ENCODE measurements at places on chromosomes 1 and 21. TPM values are rescaled to one million over a fixed set of nuclear protein-coding genes. Genes with fewer than 3 reads are reported as not detected.
A peak's percentile ranks its signal among the peaks of the same experiment; 100 is the strongest.

DNA sequence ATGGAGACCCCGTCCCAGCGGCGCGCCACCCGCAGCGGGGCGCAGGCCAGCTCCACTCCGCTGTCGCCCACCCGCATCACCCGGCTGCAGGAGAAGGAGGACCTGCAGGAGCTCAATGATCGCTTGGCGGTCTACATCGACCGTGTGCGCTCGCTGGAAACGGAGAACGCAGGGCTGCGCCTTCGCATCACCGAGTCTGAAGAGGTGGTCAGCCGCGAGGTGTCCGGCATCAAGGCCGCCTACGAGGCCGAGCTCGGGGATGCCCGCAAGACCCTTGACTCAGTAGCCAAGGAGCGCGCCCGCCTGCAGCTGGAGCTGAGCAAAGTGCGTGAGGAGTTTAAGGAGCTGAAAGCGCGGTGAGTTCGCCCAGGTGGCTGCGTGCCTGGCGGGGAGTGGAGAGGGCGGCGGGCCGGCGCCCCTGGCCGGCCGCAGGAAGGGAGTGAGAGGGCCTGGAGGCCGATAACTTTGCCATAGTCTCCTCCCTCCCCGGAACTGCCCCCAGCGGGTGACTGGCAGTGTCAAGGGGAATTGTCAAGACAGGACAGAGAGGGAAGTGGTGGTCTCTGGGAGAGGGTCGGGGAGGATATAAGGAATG, 505 bp downstream of the LMNA start:
- DNase-seq = no peak

DNA sequence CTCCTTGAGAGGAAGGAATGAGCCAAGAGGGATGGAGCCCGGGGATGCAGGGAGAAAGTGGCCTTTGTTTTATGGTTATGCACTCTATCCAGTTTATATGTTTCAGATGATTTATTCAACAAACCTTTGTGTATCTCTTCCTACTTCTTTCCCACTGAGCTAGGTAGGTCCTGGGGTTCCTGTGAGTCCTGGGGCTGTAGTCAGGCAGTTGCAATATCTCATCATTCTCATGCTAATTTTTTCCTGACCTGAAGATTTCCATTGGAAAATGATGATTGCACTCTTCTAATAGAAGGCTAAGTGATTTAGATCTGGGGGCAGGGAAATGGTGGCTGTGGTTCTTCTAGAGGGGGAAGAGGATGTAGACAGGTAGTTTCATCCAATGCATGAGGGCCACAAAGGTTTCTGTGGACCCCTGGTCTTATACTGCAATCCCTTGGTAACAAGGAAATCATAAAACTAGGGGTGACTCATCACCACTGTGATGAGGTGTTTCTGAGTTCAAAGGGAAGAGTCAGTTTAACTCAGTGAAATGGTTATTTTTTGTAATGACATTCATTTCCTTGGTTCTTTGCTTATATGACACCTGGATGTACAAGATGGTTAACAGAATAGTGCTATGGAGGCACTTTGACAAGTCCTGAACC, 20.2 kb downstream of the B3GALT5 start:
- DNase-seq = peak; percentile 59

DNA sequence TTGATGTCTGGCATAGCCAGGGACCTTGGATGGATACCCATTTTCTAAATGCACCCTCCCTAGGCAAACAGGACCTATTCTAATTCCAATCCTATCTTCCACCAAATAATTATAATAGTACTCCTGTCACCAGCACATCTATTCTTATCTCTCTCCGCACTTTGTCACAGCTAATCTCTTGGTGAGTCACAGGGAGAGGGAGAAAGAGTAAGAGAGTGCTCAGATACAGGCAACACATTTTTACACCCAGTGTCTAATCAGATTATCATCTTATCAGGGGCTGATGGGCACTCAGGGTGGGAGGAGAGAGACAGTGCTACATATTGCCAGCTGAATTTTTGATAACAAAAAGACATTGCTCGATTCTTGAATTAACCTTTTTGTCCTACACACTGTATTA, 275.0 kb upstream of the BEND5 start:
- DNase-seq = no peak

DNA sequence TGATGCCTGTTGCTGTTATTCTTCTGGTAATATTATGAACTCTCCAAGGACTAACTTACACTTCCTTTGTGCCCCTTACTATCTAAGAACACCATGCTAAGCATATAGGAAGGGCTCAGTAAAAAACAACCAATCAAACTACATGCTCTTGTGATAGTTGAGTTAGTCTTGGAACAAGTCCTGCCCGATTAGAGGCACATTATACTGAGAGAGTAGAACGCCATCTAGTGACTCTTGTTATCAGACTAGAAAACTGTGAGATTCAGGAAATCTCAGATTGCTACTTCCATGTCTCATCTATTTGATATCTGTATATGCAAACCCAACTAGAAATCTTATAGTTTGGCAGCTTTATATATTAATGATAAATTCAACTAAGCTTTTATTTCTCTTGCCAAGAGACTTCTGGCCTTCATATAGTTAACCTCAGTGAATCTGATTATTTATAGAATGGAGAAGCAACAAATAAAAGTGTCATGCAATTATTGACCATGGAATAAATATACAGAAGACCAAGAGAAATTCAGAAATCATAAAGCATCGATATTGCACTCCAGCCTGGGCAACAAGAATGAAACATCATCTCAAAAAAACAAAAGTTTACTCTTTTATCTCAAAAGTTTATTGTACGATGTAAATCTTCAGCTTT, 7.8 kb upstream of the SRRM1 start:
- peak; percentile 79 for DNase-seq

DNA sequence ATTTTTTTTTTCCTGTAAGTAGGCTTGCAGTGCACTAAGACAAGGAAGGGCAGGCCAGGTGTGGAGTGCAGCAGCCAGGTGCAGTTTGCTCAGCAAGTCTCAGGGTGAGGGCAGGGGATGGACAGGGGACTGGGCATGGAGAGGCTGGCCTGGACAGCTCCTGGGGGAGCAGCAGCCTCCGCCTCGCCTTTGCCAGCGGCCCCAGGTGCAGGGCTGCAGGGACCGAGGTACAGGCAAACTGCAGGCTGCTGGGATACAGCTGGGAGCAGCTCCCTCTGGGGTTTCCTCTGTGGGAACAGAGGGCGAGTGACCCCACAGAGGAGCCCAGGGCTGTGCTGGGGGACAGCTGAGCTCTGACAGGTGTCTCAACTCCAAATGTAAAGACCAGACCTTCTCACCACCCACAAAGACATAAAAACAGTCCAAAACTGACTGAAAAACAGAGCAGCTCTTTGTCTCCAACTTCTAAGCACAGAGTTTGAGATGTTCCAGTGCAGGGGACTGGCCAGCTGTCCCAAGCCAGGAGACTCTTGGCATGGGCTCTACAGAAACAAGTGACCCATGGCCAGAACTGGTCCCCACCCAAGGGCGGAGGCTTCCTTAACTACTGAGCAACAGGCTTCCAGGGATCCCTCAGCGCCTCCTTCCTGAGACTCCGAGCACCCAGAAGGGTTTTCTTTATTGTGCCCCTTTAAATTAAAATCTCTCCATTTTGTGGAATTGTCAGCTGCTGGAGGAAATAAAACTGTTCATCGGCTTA, 27.7 kb upstream of the AJAP1 start:
- no peak for DNase-seq

GRCh38 chr1:89548122-89548857, 23.7 kb downstream of the LRRC8B start:
- DNase-seq = no peak

The DCST1 gene
- not detected for total RNA-seq

The ZNF593OS gene
- 0.32 TPM for total RNA-seq

The KCNC4 gene
- total RNA-seq = 0.64 TPM

The KIF2C gene
- total RNA-seq = 26.8 TPM

The MROH7 gene
- under 0.01 TPM for total RNA-seq

The A3GALT2 gene
- not detected for total RNA-seq

The LRRC39 gene
- total RNA-seq = not detected

The OR2T29 gene
- not detected for total RNA-seq

The PDZK1IP1 gene
- 0.43 TPM for total RNA-seq

Measured in fibroblast of villous mesenchyme (primary cell).